ENCODE measurements at places on chromosomes 11 and 22. TPM values are rescaled to one million over a fixed set of nuclear protein-coding genes. Genes with fewer than 3 reads are reported as not detected.

The PNPLA3 gene
- total RNA-seq = not detected

The DDTL gene
- total RNA-seq = 3.7 TPM

The SLC22A9 gene
- total RNA-seq = not detected

The USP2 gene
- 20.6 TPM for total RNA-seq

The B3GAT3 gene
- 66.2 TPM for total RNA-seq

The BUD13 gene
- 30.3 TPM for total RNA-seq

The ALDH3B1 gene
- 0.65 TPM for total RNA-seq
